ENCODE measurements at places on chromosomes 2 and 18.

DNA sequence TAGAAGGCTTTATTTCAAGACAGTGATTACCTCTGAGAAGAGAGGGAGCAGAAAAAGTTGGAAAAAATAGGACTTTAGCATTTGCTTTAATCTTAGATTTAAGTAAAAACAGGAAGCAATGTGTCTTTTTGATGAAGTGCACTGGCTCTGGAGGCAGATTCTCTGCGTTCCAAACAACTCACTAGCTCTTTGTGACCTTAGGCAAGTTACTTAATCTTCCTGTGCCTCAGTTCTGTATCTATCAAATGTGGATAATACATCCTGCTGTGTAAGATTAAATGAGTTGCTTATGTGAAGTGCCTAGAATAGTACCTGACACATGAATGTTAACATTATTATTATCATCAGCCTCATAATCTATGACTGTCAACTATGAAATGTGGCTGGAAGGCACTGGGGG, 42.3 kb downstream of the RPRD1A start:
- no peak for DNase-seq

DNA sequence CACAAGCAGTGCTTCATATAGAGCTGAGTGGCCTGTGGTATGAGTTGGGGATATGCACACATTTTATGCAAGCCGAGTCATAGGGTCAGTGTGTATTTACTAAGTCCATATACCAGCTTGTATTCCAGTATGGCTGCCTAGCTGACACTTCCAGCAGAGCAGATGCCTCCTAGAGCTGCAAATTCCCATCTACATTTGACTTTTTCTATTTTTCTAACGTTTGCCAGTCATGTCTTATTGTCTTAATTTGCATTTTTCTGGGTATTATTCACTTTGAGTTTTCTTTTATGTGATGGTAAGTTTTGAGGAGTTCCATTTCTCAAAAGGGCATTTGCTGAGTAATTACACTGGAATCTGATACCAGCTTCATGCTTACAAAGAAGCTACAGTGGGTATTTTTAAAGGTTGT, 334.5 kb upstream of the CDH2 start:
- no peak for DNase-seq

GRCh38 chr18:76757335-76757734, 65.0 kb upstream of the ZNF236 start:
- no peak for DNase-seq

DNA sequence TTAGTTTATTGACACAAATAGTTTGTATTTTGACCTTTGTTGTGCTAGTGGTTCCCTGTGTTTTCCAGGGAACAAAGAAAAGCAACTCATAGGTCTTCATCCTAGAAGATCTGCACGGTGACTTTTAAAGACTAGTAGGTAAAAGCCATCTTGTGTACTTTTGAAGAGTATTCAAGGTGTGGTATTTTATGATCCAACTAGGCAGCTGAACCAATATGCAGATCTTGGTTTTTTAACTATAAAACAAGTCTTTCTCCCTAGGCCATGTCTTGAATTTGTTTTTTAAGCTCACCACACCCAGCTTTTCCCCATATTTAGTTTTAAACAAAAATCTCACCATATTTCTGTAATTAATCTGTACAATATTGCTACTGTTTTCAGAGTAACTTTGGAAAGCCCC, 30.0 kb upstream of the MYO1B start:
- DNase-seq, result no peak

DNA sequence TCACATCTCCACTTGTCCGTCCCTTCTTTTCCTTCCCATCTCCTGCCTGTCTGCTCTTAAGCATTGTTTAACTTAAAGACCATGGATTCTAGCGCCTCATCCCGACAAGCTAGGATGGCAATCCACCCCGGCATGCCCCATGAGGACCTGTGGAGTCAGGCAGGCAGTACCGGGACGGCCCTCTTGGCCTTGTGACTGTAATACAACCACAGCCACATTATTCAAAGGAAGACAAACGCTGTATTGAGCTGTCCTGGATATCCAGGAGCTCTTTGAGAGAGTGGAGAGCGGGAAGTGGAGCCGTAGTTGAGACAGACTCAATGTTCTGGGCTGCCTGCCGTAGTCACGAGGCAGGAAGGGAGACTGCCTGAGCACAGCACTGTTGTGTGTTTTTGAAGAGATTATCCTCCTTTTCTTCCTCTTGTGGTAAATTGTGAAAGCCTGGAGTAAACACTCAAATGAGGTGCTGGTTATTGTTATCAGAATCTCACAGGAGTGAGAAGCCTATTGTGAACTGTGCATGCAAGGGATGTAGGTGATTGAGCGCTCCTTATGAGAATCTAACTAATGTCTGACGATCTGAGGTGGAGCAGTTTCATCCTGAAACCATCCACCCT, 929.8 kb upstream of the CNTNAP5 start:
- DNase-seq, result no peak

DNA sequence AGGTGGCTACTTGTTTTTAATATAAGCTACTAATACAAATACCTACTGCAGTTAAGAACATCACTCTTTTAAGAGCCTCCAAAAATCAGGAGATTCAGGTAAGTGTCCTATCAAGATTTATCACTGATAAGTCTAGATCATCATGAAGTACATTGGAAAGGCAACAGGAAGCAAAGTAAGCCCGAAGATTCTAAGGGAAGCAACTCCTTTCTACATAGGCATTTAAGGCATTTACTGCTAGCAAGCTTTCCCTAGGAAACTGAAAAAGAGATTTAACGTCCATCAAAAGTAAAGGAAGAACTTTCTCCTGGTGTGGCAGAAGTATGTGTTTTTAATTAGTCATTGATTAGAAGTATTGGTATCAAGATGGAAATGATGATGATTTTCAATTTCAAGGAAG, 3.7 kb downstream of the STK17B start:
- DNase-seq, result no peak

DNA sequence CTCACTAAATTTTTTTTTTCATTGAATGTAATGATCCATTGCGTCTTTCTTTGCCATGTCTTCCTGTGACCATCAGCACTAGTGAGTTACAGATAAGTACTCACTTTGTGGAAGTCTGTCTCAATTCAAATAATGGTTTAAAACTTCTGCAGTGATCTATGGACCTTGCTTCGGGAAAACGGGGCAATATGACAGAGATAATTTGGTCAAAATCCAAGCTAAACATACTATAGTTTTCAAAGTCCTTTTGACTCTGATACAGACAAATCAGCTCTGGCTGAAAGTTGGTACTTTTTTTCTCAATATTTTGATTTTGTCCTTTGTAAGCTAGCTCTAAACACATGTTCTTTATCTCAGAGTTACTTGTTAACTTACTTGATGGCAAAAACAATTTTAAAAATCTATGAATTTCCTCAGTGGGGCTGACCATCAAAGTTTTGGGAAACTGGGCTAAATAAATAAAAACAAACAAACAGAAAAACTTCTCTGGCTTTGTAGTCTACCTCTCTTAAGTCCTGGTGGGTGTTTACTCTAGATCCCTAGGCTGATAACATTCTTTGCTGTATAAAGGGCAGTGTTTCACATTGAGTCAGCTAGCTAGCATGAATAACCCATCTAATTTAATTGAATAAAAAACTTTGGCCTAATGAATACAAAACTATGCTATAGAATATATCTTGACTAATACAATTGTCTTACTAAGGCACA, 327.6 kb downstream of the RDH14 start:
- no peak for DNase-seq

GRCh38 chr18:9838144-9838877, 47.5 kb upstream of the TXNDC2 start:
- no peak for DNase-seq

DNA sequence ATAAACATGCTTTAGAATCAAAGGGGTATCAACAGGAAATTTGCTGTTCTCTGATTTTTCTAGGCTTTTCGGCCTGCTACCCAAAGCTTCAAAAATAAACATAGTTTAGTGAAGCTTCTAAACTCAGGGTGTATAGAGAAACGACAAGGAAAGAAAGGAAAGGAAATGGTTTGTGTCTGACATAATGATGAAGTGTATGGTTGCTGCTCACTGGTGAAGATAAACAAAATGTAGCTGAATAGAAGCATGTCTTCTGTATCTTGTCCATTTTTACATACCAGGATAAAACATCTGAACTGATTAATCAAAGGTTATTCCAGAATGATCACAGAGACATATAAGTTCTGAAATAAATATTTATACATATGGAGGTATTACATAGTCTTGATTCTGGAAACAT, 1324.6 kb upstream of the NRXN1 start:
- DNase-seq, result no peak

GRCh38 chr18:70634576-70635147, 345.8 kb downstream of the SOCS6 start:
- DNase-seq, result no peak

GRCh38 chr18:79401494-79402208, 5.9 kb downstream of the NFATC1 start:
- DNase-seq, result no peak

DNA sequence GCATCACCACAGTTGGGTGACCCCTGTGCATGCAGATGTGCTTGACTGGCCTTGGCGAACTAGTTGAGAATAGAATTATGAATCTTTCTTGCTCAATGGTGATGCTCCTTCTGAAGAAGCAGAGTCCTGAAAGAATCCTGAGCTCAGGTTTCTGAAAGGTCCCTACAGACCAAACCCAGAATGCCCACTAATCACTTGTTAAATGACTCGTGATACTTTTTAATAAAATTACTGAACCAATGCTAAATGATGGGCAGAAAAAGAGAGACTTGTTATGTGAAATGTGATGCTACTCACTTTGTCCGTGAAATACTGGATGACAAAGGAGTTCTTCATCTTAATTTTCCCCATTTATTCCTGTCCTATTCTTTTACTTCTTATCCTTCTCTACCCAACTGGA, 263.5 kb upstream of the LRRTM1 start:
- no peak for DNase-seq

DNA sequence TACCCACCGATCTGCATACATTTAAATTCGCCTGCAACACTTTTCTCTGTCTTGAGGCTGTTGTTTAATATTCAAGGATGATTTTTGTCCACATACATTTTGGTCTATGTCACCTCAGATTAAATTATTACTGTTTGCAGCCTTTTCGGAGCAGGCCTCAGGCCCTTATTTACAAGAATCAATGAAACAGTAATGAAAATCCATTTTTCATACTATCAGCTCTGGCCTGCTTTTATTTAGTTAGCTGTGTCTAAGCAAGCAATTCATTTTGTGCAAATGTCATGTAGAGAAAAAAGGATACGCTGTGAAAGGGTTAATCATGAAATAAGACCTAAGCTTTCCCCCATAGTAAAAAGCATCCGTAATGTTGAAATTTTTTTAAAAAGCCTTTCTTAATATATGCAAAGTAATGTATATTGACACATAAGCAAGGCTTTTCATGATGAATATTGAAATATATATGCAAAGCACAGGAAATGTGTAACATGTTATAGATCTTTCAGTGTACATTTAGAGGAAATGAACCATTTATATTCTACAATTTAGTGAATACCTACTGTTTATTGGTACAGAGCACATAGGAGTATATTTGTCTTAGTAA, 1135.3 kb upstream of the ZEB2 start:
- no peak for DNase-seq

Data from nucleus accumbens (tissue), 56 donors.